ENCODE measurements at places on chromosomes 16 and 17. TPM values are rescaled to one million over a fixed set of nuclear protein-coding genes. Genes with fewer than 3 reads are reported as not detected.
A peak's percentile ranks its signal among the peaks of the same experiment; 100 is the strongest.

LPO gene
- polyA plus RNA-seq = not detected

ZNF423 gene
- not detected for polyA plus RNA-seq

KRTAP1-1 gene
- not detected for polyA plus RNA-seq

SLC12A3 gene
- polyA plus RNA-seq = not detected

KIF19 gene
- polyA plus RNA-seq = 2.3 TPM

MYL4 gene
- not detected for polyA plus RNA-seq

TBC1D3K gene
- polyA plus RNA-seq = not detected

ARHGAP23 gene
- polyA plus RNA-seq = 0.04 TPM

EVPL gene
- polyA plus RNA-seq = not detected

RHBDL3 gene
- not detected for polyA plus RNA-seq

ICAM2 gene
- polyA plus RNA-seq = 591 TPM

MYH8 gene
- polyA plus RNA-seq = not detected

SLC25A39 gene
- polyA plus RNA-seq = 140 TPM

CCDC154 gene
- polyA plus RNA-seq = 0.13 TPM

- DNase-seq = no peak
These were observed 121.7 kb upstream of the NLRP1 start for GRCh38 chr17:5705876-5706576.

DNA sequence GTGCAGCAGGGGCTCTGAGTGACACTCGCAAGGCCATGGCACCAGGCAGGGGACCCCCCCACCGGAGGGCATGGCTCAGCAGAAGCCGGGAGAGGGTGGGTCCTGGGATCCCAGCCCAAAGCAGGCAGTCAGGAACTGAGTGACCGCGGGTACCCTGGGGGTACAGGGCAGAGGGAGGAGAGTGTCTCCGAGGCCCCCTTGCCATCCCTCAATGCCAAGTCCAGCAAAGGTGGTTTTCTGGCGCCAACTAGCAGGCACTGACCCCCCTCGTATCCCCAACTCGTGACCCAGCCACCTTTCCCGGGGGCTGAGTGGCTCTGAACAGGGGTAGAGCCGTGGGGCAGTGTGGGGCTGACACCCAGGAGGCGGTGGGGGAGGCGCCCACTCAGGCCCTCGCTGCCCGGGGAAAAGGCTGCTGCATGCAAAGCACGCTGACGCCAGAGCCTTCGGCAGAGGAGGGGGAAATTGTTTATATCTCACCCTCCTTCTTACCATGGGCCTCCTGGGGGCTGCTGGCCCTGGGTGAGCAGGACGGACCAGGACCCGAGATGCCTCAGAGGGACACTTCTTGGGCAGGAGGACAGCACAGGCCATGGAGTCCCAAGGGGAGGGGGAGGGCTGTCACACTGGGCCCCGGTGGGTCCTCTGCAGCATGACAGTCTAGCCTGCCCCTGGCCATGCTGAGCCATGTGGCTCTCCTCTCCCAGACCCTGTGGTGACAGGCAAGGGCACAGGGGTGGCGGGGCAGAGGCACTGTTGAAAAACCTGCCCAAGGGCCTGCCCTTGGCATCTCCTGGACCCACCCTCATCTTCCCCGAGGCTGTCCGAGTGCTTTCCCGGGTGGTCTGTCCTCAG is 14.6 kb upstream of the ENPP7 start:
- no peak for DNase-seq

DNA sequence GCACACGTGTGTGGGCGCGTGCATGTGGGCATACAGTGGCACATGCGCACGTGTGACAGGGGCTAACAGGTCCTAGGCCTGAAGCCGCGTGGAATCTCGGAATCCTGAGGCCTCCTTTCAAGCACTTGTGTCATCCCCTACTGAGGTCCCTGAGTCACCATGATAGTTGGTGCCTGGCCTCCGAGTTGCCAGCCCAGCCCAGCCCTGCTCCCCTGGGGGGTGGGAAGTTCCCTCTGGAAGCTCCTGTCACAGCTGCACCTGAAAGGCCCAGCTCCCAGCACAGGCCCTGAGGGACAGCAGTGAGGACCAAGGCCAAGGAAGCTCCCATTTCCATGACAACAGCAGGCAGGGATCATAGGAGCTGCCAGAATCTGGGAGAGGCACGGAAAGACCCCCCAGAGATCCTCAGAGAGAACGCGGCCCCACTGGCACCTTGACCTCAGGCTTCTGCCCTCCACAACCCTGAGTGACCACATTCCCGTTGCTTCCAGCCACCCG is 35.4 kb upstream of the ENPP7 start:
- no peak for DNase-seq

- DNase-seq = no peak
These were observed 62.6 kb downstream of the ENGASE start for GRCh38 chr17:79137015-79137788.

DNA sequence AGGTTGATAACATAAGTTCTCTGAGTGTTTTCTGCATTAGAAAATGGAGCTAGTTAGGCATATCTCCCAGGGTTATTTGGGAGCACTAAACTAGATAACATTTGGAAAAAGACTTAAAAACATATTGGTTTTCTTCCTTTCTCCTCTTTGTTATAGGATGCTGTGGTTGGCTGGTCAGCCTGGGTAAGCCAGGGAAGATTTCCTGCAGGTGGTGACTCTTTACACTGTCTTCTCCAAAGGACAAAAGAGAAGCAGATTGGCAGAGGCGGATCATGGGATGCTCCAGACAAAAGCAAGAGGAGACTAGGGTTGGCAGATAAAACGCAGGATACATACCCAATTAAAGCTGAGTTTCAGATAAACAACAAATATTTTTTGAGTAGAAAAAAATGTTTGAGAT is 6.2 kb upstream of the CRYBA1 start:
- DNase-seq = no peak

- DNase-seq = no peak
These were observed 35.8 kb downstream of the SLC7A5 start for GRCh38 chr16:87833548-87833947.

- no peak for DNase-seq
These were observed 21.8 kb downstream of the CDH8 start for GRCh38 chr16:62014319-62014923.

DNA sequence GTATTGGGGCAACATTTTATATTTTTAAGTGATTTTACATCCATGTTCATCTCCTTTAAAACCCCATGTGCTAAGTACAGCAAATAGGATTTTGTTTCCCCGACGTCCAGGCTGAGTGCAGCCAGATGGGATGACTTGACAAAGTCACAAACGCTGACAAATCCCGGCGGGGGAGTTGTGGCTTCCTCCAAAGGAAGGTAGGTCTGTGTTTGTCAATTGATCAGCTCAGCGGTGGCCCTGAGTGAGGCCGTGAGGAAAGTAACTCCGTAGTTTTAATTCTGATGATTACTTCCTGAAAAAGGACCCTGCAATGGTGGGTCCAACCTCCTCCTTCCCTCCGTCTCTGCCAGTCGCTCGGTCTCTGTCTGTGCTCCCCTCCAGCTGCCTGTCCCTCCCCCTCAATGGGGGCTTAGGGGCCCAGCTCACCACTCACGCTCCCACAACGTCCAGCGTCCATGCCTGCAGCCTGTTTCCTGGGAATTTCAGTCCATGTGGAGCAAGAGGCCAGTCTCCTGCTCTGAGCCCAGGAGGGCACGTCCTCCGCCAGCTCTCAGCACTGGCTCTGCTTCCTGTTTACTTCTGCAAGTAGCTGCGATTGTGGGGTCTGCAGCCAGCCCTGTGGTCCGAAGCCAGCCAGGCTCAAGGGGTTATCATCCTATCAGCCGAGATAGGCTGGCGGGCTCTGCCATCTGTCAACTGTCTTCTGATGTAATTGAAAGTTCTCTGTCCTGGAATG is 209.4 kb upstream of the FOXF1 start:
- DNase-seq = no peak

GRCh38 chr17:77882481-77883212 is 75.9 kb upstream of the TNRC6C start:
- DNase-seq = peak; percentile 100

GRCh38 chr16:84098939-84099338 is 17.8 kb downstream of the MBTPS1 start:
- no peak for DNase-seq

- DNase-seq = no peak
These were observed 64.2 kb upstream of the DOC2B start for GRCh38 chr17:245611-246010.

- DNase-seq = no peak
These were observed 23.8 kb upstream of the SMG8 start for GRCh38 chr17:59185997-59186396.

DNA sequence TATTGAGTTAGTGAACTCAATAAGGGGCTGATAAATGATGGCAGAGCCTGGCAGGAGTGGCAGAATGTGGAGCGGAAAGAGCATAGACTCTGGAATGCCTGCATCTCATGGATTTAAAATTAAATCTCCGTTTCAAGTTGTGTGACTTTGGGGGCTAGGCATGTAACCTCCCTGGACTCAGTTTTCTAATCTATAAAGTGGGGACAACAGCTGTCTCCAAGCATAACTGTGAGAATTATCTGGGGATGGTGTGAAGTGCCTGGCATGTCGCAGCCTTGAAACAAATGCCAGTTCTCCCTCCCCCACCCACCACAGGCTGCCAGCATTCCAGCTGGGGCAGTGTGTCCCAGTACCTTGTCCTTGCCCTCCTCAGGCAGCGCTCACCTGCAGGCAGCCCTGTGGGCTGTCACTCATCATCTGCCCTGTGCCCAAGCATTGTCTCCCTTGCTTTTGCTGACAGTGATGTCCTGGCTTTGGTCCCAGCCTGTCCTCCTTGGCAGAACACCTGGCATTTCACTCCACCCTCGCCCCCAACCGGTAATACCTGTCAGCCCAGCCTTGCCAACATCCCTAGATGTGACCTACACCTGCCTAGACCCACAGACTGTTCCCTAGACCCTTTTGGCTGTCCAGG is 129.6 kb downstream of the MRM1 start:
- no peak for DNase-seq

DNA sequence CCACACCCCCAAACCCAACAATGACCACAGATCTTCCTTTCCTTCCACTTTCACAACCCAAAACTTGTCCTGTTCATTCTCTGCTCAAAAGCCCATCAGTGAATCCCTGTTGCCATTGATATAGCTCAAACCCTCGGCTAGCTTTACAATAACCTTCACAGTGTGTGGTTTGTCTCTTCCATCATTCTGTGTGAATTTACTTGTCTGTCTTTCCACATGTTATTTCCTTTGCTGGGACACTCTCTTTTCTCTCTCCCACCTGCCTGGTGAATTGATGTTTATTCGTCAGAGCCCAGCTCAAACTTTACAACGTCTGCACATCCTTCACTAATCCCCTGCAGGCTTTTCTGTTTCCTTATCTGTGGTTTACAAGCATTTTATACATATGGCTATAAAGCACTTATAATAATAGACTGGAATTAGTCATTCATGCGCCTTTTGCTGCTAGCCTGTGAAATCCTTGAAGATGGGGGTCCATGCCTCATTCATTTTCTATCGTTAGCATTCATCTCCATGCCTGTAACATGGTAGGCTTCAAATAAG is 114.4 kb downstream of the CDH13 start:
- no peak for DNase-seq

- peak; percentile 36 for DNase-seq
These were observed 43.2 kb downstream of the CLEC16A start for GRCh38 chr16:10987361-10988163.

DNA sequence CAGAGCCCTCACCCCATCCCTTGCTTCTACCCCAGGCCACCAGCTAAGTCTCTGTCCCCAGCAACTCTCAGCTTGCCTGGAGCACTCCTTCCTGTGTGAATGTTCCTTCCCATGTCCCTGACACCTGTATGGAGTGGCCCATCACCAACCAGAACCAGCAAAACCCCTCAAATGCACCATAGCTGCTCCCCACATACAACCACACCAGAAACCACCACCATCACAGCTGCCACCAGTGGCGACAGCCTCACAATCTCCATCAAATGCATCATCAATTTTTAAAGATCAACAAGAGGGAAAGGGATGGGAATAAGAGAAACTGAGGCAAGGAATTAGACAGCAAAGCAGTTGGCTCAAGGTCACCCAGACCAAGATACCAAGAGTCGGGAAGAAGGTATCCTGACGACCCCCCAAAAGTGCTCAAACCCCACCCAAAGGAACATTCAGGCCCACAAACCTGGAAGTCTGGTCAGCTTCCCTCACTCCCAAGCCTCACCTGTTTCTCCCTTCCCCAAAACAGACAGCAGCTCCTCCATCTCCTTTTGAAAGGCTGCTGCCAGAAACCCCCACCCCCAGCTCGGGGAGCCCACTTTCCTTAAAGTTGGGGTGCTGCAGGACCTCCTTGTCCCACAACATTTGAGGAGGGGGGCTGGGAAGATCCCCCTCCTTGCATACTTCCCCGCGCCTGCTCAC is 1.8 kb downstream of the SRCIN1 start:
- no peak for DNase-seq

- DNase-seq = no peak
These were observed 98.0 kb downstream of the KPNA2 start for GRCh38 chr17:68133346-68134045.

DNA sequence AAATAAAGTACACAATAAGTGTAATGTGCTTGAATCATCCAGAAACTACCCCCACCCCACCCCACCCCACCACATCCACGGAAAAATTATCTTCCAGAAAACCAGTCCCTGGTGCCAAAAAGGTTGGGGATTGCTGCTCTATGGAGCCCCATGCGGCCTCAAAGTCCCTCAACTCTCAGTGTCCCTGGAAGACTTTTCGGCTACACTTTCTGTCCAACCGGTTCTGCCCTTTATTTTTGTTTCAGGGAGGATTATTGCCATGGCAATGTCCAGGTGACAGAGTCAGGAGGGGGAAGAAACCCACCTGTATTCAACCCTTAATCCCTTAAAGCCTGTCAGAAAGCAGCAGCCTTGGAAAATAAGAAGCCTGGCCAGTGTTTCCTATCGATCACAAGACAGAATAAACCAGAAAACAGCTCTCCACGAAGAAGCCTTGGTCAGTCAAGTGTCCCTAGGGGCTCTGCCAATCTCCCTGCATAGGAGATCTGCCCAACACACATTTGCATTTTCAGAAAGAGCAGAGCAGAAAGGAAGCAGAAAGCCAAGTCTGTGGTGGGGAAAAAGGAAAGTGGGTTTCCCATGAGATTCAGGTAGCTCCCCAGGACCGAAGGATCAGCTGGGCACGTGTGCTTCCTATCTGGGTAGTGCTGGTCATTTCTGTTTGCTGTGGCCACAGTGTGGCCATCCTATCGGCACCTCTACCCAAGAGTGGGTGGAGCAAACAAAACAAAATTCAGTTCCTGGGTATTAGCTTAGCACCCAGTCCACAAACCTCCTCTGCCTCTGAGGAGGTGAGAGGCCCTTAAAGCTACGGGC is 342.7 kb downstream of the SOX9 start:
- no peak for DNase-seq

DNA sequence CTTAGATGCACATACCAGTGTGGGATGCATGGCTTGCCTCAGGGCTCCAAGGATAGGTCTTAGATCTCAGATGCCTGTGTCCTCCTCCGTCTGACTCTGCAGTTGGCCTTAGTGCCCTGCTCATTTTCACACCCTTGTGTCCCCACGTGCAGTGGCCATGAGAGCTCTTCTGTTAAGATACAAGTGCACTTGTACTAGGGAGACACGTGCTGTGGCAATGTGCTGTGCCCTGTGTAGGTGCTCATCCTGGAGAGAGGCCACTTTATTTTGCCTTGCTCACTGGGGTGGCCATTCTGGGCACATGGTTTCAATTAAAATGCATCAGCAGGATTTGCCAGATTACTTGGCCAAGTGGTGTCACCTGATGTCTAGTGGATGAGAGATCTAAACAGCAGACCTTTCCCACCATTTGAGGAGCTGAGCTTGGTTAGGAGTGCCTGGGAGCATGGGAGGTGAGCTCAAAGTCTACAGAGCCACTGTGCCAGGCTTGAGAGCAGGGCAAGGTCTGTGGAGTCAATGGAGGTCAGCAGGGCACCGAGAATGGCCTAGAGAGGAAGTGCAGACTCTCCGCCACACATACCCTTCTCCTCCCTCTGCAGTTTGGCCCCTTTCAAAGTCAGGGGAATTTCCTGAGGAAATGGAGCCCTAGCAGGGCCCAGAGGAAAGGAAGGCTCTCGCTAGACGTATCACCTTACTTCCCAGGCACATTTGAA is 25.2 kb upstream of the SMPD3 start:
- no peak for DNase-seq

Data from CD4-positive, alpha-beta memory T cell (primary cell).